Osteocyte (in vitro differentiated cells): ENCODE measurements at places on chromosomes 1 and 21.

GRCh38 chr1:67711158-67711854, 26.3 kb downstream of the GADD45A start:
- no peak for DNase-seq

DNA sequence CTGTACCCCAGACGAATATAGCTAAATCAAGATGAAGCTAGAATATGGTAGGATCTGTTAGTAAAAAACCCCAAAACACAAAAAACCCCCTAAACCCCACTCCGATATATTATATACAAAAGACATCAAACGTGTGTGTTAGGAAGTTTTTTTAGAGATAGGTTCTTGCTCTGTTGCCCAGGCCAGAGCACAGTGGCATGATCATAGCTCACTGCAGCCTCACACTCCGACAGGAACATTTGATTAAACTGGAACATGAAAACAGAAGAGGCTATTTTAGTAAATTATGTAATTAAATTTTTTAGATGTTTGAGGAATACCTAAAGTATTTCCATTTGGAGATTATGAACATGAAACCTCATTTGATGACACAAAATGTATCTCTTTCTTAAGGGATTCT, 8.2 kb upstream of the RYR2 start:
- no peak for DNase-seq

GRCh38 chr1:202283991-202284390, 57.7 kb downstream of the UBE2T start:
- no peak for DNase-seq

- no peak for DNase-seq
Measured at GRCh38 chr1:179166663-179167417, 62.6 kb downstream of the ABL2 start.

- DNase-seq = no peak
Measured at GRCh38 chr21:31554511-31555022, 104.9 kb upstream of the SOD1 start.

GRCh38 chr1:57489358-57490036, 65.6 kb upstream of the DAB1 start:
- no peak for DNase-seq

- DNase-seq = no peak
Measured at GRCh38 chr1:224747578-224747977, 131.5 kb downstream of the CNIH3 start.

DNA sequence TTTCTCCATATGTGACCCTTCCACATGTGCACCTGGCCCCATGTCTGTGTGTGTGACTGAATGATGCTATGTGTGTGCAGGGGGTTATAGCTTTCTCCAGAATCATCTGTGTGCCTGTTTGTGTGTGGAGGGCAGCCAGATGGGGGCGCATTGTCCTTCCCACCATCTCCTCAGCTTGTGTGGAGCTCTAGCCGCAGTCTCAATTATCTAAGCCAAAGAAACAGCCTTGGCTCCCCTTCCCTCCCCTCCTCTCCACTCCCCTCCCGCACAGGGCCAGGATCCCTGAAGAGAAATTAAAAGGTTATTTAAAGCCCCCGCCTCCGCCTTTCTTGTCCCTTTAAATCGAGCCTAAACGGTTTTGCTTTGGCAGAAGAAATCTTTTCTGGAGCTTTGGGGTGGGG, 1.8 kb upstream of the DMBX1 start:
- DNase-seq = no peak

- DNase-seq = no peak
Measured at GRCh38 chr21:16709866-16710550, 802.8 kb upstream of the CXADR start.
